Liver (tissue), 10 donors: ENCODE measurements at places on chromosomes 12 and 14.

GRCh38 chr14:56585461-56586084 is 6.0 kb downstream of the TMEM260 start:
- DNase-seq: no peak

- DNase-seq: no peak
Measured at GRCh38 chr14:28773861-28774691, 7.5 kb downstream of the FOXG1 start.

- DNase-seq: no peak
Measured at GRCh38 chr12:78835493-78835892, 29.1 kb upstream of the SYT1 start.

- DNase-seq: no peak
Measured at GRCh38 chr14:55062517-55063351, 11.3 kb downstream of the MAPK1IP1L start.

DNA sequence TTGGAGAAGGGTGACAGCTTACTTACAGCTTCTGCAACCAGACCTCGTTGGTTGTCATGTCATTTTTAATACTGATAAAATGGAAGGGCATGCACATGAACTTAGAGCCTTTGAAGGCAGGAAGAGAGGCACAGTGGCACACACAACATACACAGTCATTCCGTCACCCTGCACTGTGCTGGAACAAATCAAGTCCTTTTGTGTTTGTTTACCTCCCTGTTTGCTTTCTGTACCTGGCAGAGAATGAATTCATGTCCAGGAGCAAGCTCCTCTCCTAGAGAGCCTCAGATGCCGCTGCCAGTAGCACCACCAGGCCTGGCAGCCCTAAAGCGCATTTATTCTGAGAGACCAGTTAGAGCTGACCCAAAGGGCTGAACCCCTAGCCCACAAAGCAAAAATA is 460.3 kb downstream of the EGLN3 start:
- DNase-seq: no peak

- DNase-seq: no peak
Measured at GRCh38 chr14:53894456-53894855, 62.2 kb downstream of the BMP4 start.

DNA sequence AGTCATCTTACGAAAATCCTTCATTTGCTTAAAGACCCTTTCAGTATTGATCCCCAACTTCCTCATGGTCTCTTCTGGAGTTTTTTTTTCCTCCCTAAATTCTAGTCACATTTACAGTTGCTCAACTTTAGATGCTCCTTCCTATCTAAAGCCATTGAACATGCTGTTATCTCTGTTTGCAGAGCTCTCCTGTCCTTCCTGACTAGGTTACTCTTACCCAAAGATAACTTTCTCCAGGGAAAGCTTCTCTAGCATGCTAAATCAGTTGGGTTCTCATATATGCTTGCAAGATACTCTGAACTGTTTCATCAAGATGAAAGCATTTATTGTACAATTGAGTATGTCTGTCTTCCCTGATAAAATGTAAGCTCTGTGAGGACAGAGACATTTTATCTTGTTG is 1.8 kb upstream of the RAB21 start:
- no peak for DNase-seq

DNA sequence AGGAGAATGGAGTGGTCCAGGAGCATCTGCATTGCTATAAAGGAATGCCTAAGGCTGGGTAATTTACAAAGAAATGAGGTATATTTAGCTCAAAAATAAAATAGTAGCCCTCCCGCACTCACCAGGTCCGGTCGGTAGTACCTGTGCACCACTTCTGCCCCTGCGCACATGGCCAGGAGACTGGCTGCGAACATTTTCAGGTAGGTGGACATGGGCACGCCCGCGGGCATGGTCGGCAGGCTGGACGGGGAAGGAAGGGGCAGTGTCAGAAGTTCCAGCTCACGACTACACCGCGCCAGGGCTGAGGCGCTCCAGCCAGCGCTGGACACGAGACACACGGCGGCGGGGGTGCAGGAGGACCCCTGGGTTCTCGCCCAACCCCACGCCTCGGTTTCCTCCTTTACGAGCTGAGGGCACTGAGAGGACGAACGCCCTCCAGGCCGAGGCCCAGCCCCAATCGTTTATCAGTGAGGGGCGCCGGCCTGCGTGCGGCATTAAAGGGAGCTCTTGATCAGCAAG is 9.1 kb upstream of the TDG start:
- no peak for DNase-seq

- no peak for DNase-seq
Measured at GRCh38 chr12:82757656-82758055, 71.0 kb downstream of the TMTC2 start.

GRCh38 chr12:123471374-123472068 is 13.6 kb downstream of the SNRNP35 start:
- no peak for DNase-seq
